ENCODE measurements at places on chromosomes 11 and 22.

GRCh38 chr11:8033305-8034105, 46.4 kb downstream of the EIF3F start:
- DNase-seq: peak; percentile 78

DNA sequence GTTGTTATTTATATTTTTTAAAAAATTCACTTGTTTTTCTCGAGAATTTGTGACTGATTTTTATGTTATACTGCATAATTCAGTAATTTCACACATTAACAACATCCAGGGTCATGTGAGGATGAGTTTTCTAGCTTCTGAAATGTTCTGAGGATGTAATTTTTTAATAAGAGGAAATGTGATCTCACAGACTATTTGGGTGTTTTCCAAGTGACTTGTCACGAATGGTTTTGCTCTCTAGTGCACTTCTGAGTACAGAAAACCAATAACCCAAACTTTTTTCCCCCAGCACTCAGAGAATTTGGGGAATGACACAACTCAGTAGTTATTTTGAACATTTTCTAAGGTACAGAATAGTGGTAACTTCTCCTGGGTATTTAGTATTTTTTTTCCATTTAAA, 821.1 kb upstream of the ARHGAP42 start:
- DNase-seq: peak; percentile 1

DNA sequence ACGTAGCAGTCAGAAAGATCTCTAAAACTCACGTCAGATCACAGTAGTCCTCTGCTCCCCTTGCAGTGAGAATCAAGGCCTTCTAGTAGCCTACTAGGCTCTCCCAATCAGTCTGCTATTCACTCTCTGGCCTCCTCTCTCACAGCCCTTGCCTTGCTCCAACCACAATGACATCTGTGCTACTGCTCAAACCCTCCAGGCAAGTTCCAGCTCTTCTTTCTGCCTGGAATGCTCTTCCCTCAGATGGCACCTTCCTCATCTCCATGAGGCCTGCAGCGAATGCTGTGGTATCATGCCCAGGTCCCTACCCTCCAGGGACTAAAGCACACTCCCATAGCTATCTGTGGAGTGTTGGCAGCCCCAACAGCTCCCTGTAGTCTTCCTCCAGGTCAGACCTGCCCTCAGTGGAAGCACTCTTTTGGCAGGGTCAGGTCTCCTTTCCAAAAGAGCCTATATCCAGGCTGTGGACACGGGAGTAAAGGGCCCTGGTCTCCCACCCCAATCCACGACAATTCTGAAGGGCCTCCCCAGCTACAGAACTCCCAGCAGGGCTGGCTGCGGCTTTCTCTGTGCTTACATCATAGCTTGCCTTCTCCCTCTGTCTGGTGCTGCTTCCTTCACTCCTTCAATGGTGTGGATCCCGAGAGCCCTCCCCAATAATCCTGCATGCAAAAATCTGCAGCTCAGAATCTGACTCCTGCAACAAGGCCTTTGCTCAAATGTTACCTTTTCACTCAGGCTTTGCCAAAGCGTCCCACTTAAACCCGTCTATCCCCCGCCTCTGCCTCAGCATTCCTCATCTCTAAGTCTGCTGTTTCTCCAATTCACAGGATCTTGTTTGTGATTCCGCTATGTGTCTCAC, 8.9 kb downstream of the HIRA start:
- DNase-seq: no peak

GRCh38 chr11:57071829-57072228, 83.1 kb downstream of the OR5AK2 start:
- peak; percentile 87 for DNase-seq

- peak; percentile 94 for DNase-seq
Measured at GRCh38 chr11:63599211-63600122, 14.8 kb downstream of the PLAAT3 start.

DNA sequence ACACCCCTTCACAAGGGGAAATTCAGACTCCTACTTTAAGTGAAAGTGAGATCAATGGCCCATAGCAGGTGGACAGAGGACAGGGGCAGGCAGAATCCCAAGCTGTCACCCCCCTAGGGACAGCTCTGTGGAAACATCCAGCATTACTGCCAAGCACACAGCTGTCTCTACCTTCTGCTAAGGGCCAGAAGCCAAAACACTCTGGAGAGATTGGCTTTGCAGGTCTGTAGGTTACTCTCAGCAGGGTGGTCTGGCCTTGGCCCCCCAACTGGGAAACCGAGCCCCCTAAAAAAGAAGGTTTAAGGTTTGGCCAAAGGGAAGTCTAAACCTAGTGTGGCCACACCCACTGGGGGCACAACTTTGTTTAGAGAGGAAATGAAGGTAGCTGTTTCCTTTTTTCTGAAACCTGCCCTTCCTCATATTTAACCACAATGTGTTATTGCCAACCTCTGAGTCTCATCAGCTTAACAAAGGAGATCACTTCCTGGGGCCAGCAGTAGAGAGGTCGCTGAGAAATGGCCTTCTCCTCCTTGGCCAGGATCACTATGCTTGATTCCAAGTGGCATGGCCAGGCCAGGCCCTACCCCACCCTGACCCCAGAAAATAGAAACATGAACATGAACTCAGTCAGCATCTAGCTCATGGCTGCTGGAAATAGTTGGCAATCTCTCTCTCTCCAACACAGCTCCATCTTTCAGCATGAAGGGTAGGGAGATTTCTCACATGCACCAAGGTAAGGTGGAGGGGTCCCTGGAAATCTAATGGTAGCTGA, 25.9 kb upstream of the SCARF2 start:
- no peak for DNase-seq

DNA sequence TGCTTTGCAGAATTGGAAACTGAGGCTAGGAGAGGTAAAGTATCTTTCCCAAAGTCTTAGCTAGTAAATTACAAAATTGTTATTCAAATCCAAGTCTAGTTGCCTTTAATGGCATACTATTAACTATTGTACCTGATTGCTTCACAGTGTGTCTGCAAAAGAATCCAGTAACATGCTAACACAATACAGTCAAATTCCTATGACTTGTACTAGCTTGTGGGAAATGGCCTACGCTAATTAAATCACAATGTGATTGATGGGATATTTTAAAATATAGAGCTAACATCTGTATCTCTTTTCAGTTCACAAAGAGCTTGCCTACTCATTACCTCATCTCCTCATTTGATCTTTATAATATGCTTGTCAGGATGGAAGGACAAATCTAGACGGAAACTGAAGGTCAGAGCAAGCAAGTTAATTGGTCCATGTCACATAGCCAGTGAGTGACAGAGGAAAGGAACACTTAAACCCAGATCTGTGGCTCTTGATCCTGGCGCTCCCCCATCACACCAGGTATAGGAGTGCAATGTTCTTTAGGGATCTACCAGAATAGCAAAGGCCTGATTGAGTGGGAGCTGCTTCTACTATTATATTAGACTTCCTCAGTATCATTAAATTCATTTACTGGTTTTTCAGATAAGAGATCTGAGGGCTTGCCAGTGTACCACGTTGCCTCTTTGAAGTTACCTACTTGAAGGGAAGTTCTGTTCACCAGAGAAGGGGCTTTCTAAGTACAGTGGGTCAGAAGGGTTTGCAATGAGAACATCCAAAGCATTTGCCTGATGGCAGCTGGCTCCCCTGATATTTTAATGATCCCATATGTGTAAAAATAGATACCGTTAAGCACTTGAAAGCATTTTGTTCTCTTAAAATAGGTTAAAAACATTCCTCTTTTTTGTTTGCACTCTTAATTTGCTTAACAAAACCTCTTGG, 213.6 kb upstream of the SESN3 start:
- no peak for DNase-seq

DNA sequence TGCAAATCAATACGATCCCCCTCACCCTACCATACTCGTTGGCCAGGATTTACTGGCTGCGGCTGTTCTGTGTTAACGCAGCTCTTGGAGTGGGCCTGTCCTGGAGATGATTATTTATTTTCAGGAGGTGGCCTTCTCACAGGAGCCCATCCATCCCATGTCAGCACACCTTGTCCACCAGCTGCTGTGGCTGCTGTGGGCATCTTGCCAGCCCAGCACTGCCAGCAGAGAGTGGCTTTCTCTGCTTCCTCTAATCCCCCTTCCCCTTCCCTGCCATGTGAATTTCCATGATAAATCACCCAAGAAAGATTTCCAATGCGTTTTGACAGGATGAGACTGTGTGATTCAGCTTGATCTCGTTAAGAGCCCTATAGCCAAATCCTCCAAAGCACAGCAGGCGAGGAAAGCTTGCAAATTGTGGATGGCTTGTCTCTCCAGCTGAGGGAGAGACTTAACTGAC, 309.1 kb upstream of the C11orf87 start:
- no peak for DNase-seq

GRCh38 chr11:9639985-9640384, 23.9 kb upstream of the SWAP70 start:
- no peak for DNase-seq

- DNase-seq: no peak
Measured at GRCh38 chr11:44986315-44986714, 35.6 kb upstream of the TP53I11 start.

- no peak for DNase-seq
Measured at GRCh38 chr11:67013511-67014045, 9.4 kb upstream of the SYT12 start.

GRCh38 chr11:65329478-65329877, 4.2 kb upstream of the DPF2 start:
- peak; percentile 47 for DNase-seq

DNA sequence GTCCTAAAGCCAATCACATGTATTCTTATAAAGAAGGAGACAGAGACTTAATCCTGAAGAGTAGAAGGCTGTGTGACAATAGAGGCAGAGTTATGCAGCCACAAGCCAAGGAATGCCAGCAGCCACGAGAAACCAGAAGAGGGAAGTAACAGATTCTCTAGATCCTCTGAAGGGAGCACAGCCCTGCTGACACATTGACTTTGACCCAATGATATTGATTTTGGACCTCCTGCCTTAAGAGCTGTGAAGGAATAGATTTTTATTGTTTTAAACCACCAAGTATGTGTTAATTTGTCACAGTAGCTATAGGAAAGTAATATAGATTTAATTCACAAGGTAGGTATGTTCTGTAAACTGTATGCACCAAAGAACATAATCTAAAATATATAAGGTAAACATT, 103.6 kb downstream of the TTC17 start:
- no peak for DNase-seq

- DNase-seq: no peak
Measured at GRCh38 chr11:75047191-75047590, 49.5 kb downstream of the OR2AT4 start.

GRCh38 chr22:28142361-28142961, 223.4 kb upstream of the PITPNB start:
- peak; percentile 94 for DNase-seq

DNA sequence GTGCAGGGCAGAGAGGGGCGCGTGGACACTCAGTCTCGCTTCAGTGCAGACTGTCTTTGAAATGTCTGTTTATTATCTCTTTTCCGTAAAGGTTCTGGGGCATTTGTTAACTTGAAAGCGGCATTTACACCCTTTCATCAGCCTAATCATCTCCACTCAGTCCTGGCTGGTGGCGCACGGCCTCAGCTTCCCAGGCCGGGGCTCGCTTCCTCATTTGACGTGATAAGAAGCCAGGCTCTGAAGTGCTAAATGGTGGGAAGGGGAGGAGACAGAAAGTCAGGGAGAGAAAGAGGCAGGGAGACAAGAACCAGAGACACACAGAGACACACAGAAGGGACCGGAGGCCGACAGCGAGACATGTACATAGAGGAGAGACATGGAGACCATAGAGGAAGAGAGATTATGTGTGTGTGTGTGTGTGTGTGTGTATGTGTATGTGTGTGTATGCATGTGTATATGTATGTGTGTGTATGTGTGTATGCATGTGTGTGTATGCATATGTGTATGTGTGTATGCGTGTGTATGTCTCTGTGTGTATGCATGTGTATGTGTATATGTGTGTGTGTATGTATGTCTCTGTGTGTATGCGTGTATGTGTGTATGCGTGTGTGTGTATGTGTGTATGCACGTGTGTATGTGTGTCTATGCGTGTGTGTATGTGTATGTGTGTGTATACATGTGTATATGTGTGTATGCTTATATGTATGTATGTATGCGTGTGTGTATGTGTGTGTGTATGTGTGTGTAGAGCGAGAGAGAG, 101.5 kb downstream of the ST3GAL4 start:
- DNase-seq: no peak

- DNase-seq: peak; percentile 35
Measured at GRCh38 chr11:30919389-30920152, 333.4 kb upstream of the MPPED2 start.

GRCh38 chr11:64762277-64762673, 2.5 kb upstream of the PYGM start:
- DNase-seq: no peak

DNA sequence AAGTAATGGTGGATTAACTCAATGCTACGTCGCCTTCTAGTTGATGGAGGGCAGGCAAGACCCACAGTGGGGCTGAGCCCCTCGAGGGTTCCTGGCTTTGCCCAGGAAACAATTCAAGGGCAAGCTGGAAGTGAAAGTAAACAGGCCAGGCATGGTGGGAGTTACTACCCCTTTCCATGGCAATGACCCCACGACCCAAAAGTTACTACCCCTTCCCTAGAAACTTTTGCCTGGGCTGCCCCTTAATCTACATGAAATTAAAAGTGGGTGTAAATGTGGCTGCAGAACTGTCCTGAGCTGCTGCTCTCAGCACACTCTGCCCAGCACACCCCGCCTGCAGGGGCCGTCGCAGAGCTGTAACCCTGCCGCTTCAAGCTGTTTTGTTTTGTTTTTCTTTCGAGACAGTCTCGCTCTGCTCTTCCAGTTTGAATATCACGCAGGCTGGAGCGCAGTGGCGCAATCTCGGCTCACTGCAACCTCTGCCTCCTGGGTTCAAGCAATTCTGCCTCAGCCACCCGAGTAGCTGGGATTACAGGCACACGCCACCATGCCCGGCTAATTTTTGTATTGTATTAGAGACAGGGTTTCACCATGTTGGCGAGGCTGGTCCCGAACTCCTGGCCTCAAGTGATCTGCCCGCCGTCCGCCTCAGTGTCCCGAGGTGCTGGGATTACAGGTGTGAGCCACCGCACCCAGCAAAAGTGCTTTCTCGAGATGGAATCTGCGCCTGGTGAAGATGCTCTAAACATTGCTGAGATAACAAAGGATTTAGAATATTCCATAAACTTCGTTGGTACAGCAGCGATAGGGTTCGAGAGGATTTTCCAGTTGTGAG, 5.9 kb upstream of the RNH1 start:
- DNase-seq: no peak

DNA sequence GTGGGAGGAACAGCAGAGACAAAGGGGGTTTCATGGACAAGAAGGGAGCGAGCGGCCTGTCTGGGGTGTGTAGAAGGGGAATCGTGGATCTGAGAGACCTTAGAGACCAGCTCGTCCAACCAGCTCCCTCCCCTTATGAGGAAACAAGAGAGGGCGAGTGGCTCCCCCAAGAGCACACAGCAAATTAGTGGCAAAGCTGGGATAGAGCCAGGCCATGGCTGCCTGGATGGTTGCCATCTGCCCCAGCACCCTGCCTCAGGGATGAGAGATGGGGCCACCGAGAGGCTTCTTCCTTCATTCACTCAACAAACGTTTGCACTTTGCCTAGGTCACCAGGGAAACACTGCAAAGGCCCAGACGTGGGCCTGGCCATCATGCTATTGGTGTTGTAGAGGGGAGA, 4.1 kb downstream of the MAPK8IP1 start:
- DNase-seq: no peak

Measured in cardiac fibroblast (primary cell).